ENCODE measurements at places on chromosomes 5 and 9. TPM values are rescaled to one million over a fixed set of nuclear protein-coding genes. Genes with fewer than 3 reads are reported as not detected.

The NUDCD2 gene
- total RNA-seq = 12.5 TPM

The GOLGA2 gene
- 98.4 TPM for total RNA-seq

The BRINP1 gene
- total RNA-seq = not detected

GRCh38 chr9:124214116-124214515 is 43.6 kb upstream of the NEK6 start:
- DNase-seq = no peak

DNA sequence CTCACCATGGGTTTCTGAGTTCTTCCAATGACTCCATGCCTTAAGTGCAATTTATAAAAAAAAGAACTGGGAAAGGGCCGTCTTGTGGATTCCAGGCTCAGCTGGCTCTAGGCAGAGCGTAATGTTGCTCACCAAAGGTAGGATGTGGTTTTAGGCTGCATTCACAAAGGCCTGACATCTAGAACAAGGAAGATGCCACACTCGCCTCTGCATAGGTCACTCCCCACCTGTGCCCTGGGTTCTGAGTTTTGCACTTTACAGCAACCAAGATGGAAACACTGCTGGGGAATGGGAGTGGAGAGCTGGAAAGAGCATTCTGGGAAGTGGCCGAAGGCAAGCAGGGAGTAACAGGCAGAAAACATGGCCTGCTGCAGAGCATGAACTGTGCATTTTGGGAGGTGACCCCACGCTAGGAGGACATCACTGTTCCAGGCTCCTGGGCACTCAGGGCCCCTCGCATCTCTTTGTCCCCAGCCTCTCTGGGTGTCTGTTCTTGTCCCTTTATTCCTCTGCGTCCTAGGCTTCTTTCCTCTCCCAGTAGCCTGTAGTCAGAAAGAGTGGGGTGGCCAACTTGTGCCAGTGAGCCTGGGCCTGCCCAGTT is 12.3 kb downstream of the FCN2 start:
- peak; percentile 55 for DNase-seq

DNA sequence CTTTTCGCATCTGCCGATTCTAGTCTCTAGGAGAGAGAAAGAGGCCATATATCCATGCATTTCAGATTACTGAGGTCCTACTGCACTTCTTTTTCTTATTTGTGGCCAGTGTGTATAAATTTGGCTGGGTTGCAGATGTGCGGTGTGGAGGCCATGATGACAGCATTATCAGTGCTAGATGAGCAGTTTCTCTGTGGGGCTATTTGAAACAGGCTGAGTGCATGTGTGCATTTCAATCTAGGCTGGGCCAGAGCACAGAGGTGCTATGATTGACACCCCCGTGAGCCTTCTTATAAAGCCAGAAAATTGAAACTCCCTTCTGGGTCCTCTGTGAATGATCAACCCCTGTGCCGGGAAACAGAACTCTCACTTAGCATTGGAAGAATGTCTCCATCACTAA is 70.0 kb downstream of the TMEM252 start:
- DNase-seq = no peak

- DNase-seq = no peak
Measured at GRCh38 chr9:131672451-131672850, 67.4 kb downstream of the RAPGEF1 start.

GRCh38 chr9:111975709-111976108 is 79.1 kb downstream of the UGCG start:
- no peak for DNase-seq

DNA sequence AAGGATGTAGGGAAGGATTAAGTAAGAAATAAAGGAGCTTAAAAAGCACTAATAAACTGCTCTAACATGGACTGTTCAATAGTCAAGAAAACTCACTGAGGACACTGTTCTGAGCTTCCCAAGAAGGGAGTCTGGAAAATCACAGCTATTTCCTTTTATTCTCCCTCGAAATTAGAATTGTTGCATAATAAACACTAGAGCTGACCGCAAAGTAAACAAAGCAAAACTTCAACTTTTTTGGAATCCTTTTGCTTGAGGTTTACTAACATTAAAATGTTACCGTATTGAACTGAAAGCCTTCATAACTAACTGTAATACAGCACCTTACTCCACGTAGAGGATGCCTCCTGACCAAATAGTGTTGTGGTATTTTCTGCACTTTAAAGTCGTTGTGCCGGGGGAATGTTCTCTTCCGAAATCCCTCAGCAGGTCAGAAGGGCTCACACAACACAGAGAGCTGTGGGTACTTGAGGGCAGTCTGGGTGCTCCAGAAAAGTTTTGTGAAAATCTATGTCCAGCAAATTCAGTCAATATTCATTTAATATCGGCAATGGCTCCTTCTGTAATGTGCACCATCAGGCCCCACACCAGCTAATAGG is 59.2 kb downstream of the TTLL11 start:
- DNase-seq = no peak

DNA sequence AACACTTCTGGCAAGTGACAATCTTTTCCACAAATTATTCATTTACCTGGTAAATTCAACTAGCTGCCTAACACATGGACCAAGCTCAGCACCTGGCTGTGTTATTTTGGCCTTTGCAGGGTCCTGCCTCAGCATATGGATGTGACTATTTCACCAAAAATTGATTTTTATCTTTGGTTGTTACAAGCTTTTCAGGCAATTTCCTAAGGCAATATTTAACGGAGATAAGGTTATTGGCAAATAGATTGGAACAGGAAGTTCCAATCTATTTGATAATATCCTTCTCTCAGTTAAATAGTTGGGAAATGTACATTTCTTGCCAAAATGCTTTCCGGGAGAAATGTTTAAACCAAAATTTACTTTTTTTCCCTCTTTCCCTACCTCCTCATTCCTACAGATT is 415.2 kb upstream of the SMARCA2 start:
- DNase-seq = no peak

The VCP gene
- 129 TPM for total RNA-seq

The ESM1 gene
- 0.33 TPM for total RNA-seq
